Right renal cortex interstitium (tissue), 3 donors: ENCODE measurements at places on chromosomes 4 and X. TPM values are rescaled to one million over a fixed set of nuclear protein-coding genes. Genes with fewer than 3 reads are reported as not detected.
A peak's percentile ranks its signal among the peaks of the same experiment; 100 is the strongest.

The TLR3 gene
- 14.2 TPM for polyA plus RNA-seq

The FAM9C gene
- polyA plus RNA-seq = 0.24 TPM

The EDNRA gene
- 86.5 TPM for polyA plus RNA-seq

- DNase-seq = no peak
These were observed 2.7 kb downstream of the NDP start for GRCh38 chrX:43970528-43970927.

- no peak for DNase-seq
These were observed 97.3 kb downstream of the GEMIN8 start for GRCh38 chrX:13932416-13932815.

DNA sequence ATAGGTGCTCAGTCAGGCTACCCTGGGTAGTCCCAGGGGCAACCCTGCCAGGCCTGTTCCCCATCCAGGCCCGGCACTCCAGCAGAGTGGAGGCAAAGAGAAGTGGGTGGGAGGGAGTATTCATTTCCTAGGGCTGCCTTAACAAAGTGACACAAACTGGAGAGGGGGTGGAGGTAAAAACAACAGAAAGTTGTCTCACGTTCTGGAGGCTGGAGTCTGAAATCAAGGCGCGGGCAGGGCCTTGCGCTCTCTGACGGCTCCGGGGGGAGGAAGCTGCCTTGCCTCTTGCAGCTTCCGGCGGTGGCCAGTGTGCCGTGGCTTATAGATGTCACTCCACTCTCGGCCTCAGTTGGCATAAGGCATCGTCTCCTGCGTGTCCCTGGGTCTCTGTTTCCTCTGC, 90.8 kb downstream of the DCTD start:
- no peak for DNase-seq

DNA sequence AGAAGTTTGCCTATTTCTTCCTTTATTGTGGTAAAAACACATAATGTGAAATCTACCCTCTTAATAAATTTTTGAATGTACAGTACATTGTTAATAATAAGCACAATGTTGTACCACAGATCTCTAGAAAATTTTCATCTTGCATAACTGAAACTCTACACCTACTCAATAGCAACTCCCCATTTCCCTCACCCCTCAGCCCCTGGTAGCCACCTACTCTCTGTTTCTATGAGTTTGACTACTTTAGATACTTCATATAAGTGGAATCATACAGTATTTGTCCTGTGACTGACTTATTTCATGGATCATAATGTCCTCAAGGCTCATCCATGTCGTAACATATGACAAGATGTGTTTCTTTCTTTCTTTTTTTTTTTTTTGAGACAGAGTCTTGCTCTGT, 446.4 kb downstream of the RPA4 start:
- no peak for DNase-seq

- peak; percentile 33 for DNase-seq
These were observed 19.1 kb upstream of the S100P start for GRCh38 chr4:6674500-6675149.

- DNase-seq = peak; percentile 61
These were observed at the start of gene KIT for GRCh38 chr4:54657551-54658251. TSS of gene KIT (plus strand) at chr4:54657957. CDS start at chr4:54658015, 58 bp downstream.

- DNase-seq = no peak
These were observed 15.4 kb downstream of the GASK1B start for GRCh38 chr4:158157412-158157811.
